ENCODE measurements at places on chromosomes 6 and 20. TPM values are rescaled to one million over a fixed set of nuclear protein-coding genes. Genes with fewer than 3 reads are reported as not detected.

FOXQ1 gene
- not detected for polyA plus RNA-seq

BTNL2 gene
- polyA plus RNA-seq, result not detected

JAG1 gene
- polyA plus RNA-seq, result 7.1 TPM

- no peak for DNase-seq
Measured at GRCh38 chr6:22800451-22800850, 231.1 kb downstream of the HDGFL1 start.

DNA sequence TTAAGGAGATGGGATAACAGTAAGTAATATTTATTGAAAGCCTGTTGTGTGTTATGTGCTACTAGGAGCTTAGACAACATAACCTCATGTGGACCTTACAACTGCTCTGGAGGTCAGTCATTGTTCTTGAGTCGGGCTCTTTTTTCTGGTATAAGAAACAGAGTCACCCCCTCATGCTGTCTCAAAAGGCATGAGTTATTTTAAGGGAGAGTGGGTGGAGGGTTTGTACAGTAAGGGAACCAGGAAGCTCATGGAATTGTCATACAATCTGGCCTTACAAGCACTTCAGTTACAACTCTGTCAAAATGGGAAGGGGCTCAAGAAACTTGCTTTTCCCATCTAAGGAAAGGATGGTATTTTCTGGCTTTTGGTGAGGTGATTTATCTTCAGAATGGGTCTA, 16.5 kb upstream of the DSE start:
- no peak for DNase-seq

DNA sequence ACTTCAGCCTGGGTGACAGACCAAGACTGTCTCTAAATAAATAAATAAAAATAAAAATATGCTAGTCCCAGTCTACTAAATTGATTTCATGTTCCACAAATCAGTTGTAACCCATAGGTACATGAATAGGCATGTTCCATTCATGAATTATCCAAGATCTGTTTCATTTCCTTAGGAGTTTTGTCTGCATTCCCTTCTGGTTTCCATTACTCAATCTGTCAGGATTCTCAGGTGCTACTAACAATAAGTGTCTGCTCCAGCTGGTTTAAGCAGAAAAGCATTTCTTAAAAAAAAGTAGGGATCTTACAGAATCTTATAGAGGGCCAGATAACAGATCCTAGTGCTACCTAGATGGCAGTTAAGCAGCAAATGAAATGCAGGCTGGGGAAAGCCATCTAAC, 15.6 kb upstream of the PKIG start:
- no peak for DNase-seq

DNA sequence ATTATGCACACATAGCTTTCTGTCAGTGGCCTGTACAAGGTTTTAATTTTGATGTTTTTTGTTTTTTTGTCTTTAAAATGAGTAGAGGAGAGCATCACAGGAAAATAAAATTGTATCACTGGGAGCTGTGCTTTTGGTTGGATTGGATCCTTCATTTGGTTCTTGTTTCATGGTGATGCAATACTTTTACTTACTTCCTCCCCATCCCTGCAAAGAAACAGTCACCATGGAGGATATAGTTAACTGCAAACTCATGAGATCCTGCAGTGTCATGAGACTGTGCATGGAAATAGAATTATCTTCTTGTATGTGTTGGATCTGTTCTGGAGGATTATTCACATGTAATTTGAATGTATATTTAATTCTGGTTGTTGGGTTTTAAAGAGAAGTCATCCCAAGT, 122.3 kb downstream of the JARID2 start:
- no peak for DNase-seq

GRCh38 chr6:50180646-50181045, 130.9 kb upstream of the DEFB112 start:
- no peak for DNase-seq

- DNase-seq, result no peak
Measured at GRCh38 chr6:155993240-155993639, 537.6 kb upstream of the NOX3 start.

DNA sequence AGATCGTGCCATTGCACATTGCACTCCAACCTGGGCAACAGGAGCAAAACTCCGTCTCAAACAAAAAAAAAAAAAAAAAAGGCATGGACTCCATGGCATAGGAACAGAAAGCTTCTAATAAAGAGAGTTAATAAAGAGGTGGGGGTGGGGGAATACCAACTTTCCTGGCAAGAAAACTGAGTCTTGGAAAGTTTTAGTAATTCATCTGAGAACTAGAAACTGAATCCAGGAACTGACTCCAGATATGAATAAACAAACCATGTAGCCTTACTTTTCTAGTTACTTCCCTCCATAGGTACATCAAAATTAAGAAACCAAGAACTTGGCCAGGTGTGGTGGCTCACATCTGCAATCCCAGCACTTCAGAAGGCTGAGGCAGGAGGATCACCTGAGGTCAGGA, 38.5 kb downstream of the PTPRT start:
- no peak for DNase-seq

DNA sequence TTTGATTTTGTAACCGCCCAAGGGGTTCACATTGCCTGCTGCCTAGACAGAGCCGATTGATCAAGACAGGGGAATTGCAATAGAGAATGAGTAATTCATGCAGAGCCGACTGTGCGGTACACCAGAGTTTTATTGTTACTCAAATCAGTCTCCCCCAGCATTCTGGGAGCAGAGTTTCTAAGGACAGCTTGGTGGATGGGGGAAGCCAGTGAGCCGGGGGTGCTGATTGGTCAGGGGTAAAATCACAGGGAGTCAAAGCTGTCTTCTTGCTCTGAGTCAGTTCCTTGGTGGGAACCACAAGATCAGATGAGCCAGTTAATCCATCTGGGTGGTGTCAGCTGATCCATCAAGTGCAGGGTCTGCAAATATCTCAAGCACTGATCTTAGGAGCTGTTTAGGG, 60.0 kb upstream of the EZR start:
- DNase-seq, result peak; percentile 21

- DNase-seq, result peak; percentile 98
Measured at GRCh38 chr20:32091888-32092346, 17.6 kb upstream of the TM9SF4 start.

DNA sequence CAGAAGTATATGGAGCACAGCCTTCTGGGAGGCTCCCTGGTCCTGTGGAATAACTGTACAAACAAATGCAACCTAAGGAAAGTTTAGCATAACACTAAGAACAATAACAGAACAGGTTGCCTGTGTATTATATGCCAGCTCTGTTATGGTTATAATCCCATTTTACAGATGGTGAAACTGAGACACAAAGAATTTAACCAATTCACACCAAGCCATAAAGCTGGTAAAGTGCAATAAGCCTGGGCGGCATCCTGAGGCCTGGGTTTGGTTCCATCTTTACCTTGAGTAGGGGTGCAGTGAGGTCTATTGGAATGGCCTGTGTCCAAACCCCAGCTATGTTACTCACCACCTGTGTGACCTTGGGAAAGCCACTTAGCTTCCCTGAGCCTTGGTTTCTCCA, 14.7 kb upstream of the PACSIN1 start:
- no peak for DNase-seq

GRCh38 chr20:23083553-23084220, 2.4 kb downstream of the CD93 start:
- no peak for DNase-seq

- no peak for DNase-seq
Measured at GRCh38 chr6:130647246-130647645, 180.0 kb upstream of the SMLR1 start.

DNA sequence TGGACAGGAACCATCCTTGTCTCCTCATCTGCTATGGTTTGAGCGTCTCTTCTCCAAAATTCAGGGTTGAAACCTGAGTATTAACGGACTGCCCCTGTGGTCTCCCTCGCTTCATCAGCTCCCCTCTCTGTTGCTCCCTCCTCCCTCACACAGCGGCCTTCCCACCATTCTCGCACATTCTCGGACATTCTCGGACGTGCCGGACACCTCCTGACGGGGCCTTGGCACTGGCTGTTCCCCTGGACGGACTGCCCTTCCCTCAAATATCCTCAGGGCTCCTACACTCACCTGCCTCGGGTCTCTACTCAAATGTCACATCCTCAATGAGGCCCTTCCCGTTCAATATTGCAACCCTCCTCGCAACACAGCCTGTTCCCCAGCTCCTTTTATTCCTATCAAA, 115.8 kb downstream of the TBC1D7 start:
- no peak for DNase-seq

Measured in GM23338 (cell line).